Left hindlimb (tissue), 1 donor: ENCODE measurements at places on chromosomes 5 and 9.

- DNase-seq, result no peak
These were observed 15.7 kb downstream of the TMC1 start for GRCh38 chr9:72537011-72537545.

DNA sequence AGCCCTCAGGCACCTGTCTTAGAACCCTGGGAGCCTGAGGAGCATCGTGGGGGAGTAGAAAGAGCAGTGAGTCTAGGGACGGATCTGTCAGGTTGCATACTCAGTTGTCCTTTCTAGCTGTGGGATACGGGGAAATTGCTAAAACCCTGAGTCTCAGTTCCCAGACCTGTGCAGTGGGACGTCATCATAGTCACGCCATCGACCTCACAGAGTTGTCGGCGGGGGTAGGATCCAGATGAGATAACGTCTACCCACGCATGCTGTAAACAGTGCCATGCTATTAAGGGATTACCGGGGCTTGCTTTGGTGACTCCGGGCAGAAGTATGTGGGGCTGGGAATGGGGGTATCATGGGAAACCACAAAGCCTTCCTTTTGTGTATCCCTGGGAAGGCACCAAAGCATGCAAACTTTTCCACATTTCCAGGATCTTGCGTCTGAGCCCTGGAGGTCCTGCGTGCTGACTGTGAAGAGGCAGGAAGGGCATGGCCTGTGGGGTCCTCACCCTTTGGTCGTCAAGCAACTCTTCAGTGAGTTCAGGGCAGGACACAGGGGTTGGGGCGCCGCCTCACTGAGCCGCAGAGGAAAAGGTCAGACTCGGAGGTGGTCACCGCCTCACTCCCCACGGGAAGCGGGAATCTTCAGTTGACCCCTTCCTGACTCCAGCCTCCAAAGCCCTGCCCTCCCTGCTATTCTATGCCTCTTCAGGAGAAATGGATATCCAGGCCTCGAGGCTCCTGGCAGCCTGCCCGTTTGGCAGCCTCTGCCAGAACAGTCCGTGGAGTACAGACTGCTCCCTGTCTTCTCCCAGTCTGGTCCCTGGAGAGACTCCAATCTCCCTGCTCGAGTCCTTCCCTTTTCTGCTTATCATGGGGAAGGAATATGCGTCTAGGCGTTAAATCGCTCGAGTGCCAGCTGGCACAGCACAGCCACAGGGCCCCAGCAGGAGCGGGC lies 186.8 kb upstream of the KLF9 start:
- DNase-seq, result peak; percentile 84

GRCh38 chr5:99589424-99589823 lies 660.6 kb upstream of the CHD1 start:
- no peak for DNase-seq

- DNase-seq, result no peak
These were observed 87.6 kb downstream of the ADAMTS6 start for GRCh38 chr5:65394087-65394486.

DNA sequence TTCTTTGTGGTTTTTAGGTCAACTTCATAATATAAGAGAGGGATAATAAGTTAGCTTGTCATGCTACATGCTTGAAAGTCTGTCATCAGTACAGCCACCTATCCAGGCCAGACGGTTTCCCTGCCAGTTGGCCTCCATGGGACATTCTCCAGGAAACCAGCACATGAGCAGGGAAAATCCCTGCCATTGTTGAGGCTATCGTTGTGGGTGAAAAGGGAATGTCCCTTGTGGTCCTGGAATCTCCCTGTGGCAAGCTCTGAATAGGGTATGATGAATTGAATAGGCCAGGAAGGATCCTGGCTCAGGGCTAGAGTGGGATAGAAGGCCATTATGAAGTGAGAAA lies 12.3 kb downstream of the F2RL1 start:
- no peak for DNase-seq

- DNase-seq, result no peak
These were observed 21.3 kb downstream of the KCTD16 start for GRCh38 chr5:144191998-144192397.

DNA sequence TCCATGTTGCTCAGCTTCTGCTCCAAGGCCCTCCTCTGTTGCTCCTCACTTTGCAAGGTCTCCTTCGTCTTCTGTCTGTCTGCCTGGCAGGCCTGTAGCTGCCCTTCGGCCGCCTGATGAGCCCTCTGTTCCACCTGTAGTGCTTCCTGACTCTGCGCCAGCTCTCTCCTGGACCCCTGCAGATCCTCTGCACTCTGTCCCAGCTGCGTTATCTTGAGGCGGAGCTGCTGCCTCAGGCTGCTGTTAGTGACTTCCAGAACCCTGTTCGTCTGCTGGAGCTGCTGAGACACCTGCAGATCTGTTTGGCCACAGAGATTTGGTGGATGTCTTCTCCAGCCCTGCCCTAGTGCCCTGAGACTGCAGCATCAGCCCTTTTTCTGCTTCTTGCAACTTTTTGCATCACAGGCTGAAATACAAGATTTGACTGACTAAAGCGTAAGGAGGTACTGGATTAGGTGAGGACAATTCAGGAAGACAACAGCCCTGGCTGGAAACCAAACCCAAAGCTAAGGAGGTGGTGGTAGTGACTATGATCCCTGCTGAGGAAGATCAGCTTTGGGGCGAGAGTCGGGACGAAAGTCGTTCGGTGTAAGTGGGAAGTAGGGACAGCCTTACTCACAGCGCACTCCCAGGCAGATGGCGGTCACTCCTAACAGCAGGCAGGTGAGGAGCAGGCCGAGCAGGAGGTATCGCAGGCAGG lies 2.1 kb downstream of the CD72 start:
- no peak for DNase-seq

- DNase-seq, result no peak
These were observed 6.0 kb upstream of the ESM1 start for GRCh38 chr5:54991416-54991815.

DNA sequence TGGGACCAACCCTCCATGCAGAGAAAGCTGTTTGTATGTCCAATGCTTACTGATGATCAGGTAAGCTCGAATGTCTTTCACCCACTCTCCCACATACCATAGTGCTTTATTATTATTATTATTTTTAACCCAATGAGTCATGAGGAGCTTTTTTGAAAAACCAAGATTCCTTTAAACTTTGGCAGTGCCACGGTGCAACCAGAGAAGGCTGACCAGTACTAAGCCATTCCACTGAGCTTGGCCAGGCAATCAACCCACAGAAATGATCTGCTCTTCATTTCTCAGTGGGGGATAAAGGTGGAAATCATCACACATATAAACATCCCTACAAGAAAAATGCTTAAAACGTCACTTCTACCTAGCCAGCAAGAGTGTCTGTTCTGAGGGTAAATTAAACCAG lies 35.5 kb downstream of the JAKMIP2 start:
- no peak for DNase-seq

DNA sequence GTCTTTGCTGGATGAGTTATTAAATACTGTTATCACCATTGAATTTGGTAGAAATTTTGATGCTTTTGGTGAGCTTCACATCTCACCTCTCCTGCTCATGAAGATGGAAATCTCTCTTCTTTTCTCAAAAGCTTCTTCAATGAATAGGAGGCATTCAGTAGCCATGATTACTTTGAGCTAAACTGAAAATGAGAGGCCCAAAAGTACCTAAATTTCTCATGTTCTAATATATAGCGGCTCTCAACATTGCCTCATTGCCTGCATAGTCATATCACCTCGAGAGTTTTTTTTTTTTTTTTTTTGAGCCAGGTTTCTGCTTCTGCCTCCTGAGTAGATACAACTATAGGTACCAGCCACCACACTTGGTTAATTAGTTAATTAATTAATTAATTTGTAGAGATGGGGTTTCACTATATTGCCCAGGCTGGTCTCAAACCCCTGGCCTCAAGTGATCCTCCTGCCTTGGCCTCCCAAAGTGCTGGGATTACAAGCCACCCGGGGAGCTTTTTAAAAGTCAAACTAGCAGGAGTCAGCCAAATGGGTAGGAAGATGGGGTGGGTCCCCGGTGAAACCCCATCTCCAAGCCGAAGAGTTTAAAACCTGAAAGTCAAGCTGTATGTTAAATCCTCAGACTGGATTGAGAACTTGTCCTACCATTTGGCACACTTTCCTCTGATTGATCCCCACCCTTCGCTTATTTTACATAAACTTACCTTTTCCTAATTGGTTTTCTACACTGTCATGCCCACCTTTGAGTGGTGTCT lies 169.0 kb downstream of the DOCK2 start:
- no peak for DNase-seq

DNA sequence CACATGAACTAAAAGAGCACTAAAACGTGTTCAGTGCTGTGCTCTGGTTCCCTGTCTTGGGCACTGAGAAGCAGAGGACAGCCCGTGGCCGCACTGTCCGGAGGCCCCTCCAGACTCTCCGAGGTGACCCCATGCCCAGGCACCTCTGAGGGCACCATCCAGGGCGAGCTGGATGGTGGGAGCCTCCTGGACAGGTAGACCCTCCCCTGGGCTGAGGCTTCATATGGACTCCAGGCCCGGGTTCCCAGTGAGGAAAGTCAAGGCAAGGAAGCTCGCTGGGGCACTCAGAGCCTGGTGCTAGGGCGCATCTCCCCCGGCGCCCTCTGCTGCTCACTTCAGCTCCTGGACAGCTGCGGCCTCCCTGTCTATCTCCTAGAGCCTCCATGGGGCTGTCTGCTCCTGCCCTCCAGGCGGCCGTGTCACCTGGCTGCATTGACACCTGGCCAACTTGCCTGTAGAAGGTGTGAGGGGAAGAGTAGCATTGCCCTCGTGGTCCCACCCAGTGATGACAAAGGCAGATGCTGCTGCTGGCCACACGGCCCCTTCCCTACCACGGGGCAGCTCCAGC lies 178.2 kb upstream of the IRX1 start:
- DNase-seq, result no peak

GRCh38 chr9:116368680-116369079 lies 215.1 kb downstream of the PAPPA start:
- DNase-seq, result no peak

GRCh38 chr5:10328323-10328722 lies 20.6 kb upstream of the CMBL start:
- DNase-seq, result no peak

GRCh38 chr9:36559036-36559695 lies 13.5 kb upstream of the MELK start:
- no peak for DNase-seq

DNA sequence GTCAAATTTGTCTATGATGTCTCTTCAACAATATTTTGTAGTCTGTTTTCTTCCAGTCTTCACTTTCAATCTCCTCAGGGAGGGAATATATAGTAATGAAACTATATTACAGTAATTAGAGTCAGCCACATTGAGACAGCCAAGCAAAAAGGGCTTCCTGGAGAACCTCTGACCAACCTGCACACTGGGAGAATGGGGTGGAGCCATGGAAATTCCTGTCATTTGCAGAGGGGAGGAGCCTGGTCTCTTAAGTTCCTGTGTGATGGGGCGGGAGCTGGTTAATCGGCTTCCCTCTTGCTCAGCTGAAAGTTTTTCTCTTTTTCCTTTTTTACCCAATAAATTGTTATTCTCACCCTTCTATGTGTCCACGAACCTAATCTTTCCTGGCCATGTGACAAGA lies 1220.0 kb downstream of the PTPRD start:
- DNase-seq, result no peak

DNA sequence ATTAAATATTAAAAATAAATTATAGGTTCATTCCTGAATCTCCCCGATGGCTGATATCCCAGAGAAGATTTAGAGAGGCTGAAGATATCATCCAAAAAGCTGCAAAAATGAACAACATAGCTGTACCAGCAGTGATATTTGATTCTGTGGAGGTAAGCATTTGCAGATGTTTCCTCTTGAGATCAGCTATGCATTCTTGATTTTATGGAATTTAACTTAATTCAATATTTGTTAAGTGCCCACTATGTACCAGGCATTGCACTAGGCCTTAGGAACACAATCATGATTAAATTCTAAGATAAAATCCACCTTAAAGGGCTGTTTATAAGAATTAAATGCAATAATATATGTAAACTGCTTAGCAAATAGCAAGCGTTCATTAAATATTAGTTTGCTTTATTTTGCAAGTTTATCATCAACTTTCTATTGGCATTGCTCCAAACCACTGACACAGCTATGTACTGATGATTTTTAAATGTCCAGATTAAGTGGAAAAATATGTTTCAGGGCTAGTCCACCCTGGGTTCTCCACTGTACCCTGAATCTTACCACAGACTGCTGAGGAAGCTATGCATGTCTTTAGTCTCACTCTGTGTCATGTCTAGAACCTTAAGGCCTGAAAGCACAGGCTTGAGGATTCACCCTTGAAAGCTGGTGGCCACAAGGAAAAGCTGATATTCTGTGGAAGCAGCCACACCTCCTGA lies 33.2 kb downstream of the SLC22A4 start:
- DNase-seq, result no peak

- DNase-seq, result no peak
These were observed 65.0 kb upstream of the FCN2 start for GRCh38 chr9:134815435-134816214.

GRCh38 chr9:401223-401622 lies 186.6 kb downstream of the DOCK8 start:
- DNase-seq, result no peak

DNA sequence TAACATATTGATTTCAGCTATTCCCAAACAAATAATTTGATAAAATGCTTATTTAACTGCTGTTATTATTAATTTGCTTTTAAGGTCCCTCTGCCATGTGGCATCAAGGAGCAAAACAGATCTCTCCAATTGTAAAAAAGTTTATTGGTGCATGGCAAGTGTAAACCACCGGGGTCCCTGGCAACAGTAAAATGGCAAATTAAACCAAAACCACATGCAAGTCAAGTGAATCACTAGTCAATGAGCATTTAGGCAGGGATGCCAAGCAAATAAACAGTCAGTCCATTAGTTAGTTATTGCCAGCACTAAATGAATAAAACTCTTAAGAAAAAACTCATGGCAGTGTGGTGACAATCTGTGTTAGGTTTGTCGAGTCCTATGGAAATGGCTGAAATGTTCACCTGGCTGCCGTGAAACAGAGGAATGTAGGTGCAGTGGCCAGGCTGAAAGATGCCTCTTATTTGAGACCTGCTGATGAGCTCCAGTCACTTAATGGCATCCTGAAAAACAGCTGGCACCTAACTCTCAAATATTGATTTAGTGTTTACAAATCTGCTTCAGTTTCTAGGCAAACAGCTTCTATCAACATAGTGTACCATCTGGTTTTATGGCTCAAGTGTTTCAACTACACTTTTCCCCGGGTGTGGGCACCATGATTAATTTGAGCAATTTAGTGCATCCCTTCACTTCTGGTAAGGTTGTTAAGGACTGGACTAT lies 296.5 kb upstream of the ITGA1 start:
- DNase-seq, result no peak

DNA sequence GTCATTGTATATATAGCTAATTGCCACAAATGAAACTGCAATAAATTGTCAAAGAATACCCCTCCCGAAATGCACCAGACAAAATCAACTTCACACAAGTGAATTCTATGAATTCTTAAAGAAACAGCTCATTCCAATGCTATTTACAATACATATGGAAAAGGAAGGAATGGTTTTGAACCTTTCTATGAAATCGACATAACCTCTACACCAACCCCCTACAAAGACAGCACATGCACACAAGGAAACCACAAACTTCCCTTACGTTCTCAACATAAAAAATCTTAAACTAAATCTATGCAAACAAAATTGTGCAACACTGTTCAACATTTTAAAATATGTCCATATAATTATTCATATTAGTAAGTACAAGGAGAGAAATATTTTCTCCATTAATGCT lies 39.2 kb downstream of the MARCHF11 start:
- no peak for DNase-seq

GRCh38 chr9:127722055-127722745 lies 6.3 kb downstream of the TTC16 start:
- no peak for DNase-seq

GRCh38 chr5:5486122-5486521 lies 63.6 kb downstream of the ICE1 start:
- DNase-seq, result no peak

- DNase-seq, result no peak
These were observed 845.2 kb upstream of the CDH10 start for GRCh38 chr5:25489834-25490538.
